ENCODE measurements at places on chromosomes 4 and X.

GRCh38 chrX:68746988-68747387 lies 81.8 kb upstream of the EFNB1 start:
- no peak for DNase-seq

DNA sequence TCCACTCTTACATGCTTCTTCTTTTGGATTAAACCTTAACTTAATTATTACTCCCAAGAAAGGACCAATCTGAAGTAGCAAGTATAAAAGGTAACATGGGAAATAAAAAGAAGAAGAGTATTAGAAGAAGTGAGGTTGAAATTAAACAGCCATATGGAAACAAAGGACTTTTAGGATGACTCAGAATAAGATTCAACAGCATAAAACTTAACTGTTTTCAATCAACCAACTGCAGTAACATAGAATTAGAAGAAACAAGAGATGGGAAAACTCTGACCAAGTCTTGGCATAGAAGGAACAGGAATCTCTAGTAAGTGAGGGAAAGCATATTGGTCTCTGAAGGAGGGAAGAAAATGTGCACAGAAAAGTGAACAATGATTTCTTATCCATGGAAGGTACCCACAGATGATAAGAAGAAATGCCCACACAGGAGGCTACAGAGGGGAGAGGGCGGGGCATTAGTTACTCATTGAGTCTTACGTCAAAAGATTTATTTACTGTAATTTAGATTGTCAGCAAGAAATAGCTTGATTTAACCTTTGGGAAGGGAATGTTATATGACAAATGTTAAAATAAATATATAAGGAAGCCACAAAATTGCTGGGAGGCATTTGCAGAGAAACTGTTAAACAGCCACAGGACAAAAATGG lies 177.3 kb downstream of the BANK1 start:
- no peak for DNase-seq

DNA sequence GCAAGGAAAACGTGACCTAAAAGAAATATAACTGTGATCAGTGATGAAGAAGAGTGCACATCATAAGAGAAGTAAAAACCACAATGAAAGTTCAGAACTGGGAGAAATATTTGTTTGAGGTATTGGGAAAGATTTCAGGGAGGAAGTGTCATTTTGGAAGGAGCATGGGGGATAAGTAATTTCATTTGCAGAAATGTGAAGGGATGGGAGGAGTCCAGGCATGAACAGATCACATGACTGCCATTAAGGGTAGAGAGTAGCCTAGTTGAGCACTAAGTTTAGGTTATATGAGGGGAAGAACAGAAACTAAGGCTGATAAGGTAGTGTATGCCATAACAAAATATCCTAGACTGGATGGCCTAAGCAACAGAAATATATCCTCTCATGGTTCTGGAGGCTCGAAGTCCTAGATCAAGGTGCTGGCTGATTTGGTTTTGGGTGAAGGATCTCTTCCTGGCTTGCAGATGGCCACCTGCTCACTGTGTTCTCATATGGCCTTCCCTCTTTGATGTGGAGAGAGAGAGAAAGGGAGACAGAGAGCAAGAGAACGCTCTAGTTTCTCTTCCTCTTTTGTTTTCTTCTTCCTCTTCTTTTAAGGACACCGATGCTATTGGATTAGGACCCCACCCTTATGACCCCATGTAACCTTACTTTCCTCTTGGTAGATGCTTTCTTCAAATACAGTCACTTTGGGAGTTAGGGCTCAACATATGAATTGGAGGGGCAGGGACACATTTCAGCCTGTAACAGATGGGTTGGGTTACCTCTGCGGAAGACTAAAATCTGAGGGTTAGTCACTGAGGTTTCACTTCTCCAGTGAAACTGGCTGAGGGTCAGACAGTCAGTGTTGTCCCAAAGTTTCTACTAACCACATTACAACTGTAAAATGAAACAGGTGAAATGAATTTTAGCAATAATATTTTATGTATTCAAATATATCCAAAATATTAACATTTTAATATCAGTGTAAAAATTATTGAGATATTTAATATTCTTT lies 77.9 kb downstream of the EGF start:
- DNase-seq, result no peak

- no peak for DNase-seq
These were observed 806.0 kb downstream of the ADGRL3 start for GRCh38 chr4:62006108-62006507.

DNA sequence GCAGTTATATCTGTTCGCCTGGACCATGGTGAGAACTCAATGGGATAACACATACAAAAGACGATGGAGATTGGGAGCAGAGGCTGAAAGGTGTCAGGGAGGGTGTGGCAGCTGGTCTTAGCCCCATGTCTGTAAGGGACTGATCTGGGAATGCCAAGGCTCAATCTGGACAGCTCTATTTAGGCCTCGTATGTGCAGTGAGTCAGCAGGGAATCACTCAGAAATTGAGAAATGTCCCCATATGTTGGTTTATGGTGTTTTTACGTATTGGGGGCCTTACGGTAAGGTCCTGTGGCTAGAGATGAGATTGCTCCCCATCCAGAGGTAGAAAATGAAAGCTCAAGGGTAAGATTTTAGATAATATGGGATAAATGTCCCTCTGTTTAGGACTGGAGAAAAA lies 71.4 kb upstream of the TTC29 start:
- DNase-seq, result no peak

GRCh38 chr4:104015680-104016079 lies 295.9 kb upstream of the TACR3 start:
- DNase-seq, result no peak

GRCh38 chr4:40000711-40001110 lies 23.0 kb upstream of the PDS5A start:
- DNase-seq, result no peak

DNA sequence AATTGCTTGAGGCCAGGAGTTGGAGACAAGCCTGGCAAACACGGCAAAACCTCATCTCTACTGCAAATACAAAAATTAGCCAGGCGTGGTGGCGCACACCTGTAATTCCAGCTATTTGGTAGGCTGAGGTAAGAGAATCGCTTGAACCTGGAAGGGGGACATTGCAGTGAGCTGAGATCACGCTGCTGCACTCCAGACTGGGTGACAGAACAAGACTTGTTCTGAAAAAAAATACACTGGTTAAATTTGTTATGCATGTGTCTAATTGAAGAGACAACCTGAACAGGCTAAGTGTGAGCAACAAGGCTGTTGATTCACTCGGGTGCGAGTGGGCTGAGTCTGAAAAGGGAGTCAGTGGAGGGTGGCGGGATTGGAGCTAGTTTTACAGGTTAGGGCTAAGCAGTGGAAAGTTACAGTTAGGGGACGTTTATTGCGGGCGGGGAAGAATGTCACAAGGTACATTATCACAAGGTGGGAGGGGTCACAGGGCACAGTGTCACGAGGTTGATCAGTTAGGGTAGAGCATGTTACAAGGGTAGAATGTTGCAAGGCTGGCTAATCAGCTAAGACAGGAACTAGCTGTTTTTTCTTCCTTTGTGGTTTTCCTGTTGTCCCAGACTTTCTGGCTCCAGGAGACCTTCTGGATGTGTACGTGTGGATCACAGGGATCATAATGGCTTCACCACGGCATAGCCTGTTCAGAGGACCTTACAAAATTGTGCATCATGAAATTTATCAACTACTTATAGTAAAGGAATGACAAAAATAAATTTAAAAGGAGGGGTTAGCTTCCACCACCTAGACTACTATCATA lies 115.8 kb downstream of the NAA11 start:
- DNase-seq, result no peak

- DNase-seq, result no peak
These were observed 27.7 kb downstream of the NHSL2 start for GRCh38 chrX:71938371-71938770.

GRCh38 chr4:42615131-42615763 lies 41.7 kb downstream of the ATP8A1 start:
- no peak for DNase-seq

DNA sequence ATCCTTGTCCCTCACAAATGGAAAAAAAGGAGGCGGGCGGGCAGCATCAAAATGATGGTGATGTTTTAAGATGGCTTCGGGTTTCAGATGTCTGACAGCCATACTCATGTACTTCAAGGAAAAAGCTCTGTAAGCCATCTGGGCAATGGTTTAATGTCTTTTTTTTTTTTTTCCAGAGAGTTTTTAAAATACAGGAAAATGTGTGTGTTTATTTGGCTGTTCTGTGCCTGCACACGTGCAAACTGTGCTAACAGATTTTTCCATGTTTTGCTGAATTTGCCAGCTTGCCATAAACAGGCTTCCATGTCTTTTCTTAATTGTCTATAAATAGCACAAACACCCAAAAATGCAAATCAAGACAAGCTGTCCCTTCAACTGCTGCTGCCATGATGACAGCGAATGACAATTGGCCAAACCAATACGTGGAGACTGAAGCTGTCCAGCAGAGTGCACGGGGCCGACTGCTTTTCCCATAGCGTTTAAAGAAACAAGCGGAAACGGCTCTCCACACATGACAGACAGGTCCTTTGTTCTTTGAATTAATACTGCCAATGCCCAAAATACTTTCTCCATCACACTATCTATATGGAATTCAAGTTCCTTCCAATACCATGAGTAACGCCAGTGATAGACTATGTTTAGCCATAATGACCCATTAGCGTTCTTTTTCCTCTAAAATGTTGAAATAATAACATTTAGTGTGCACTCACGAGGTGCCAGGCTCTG lies 35.7 kb downstream of the AFAP1 start:
- DNase-seq, result no peak

DNA sequence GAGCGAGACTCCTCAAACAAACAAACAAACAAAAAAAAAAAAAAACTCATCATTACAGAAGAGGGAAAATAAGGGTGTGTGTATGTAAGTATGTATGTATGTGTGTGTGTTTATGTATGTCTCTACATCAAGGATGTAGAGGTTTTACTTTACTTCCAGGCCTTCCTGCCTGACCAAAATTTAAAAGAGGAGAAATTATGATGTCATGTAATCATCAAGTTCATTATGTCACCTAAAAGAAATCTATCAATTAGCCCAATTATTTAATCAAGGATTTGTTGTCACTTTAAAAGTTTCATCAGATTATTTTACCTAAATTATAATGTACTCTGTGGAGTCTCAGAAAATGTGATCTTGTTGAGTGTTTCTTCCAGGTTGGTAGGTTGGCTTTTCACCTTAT lies 21.6 kb downstream of the GUCY1A1 start:
- no peak for DNase-seq

DNA sequence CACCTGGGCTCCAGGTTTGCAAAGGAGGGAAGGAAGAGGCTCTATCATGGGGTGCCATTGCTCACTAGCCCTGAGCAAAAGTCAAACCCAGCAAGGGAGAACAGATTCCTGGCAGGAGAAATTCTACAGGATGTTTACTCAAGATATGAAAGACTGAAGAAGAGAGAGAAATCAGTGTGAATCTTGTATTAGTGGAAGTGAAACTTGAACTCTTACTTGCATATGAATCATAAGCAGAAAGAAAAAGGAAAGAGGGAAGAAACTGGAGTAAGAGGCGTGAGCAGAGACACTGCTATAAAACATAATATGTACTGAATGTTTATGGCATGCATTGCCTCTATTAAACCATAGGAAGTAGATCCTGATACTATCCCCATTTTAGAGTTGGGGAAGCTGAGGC lies 60.9 kb downstream of the C4orf46 start:
- no peak for DNase-seq

DNA sequence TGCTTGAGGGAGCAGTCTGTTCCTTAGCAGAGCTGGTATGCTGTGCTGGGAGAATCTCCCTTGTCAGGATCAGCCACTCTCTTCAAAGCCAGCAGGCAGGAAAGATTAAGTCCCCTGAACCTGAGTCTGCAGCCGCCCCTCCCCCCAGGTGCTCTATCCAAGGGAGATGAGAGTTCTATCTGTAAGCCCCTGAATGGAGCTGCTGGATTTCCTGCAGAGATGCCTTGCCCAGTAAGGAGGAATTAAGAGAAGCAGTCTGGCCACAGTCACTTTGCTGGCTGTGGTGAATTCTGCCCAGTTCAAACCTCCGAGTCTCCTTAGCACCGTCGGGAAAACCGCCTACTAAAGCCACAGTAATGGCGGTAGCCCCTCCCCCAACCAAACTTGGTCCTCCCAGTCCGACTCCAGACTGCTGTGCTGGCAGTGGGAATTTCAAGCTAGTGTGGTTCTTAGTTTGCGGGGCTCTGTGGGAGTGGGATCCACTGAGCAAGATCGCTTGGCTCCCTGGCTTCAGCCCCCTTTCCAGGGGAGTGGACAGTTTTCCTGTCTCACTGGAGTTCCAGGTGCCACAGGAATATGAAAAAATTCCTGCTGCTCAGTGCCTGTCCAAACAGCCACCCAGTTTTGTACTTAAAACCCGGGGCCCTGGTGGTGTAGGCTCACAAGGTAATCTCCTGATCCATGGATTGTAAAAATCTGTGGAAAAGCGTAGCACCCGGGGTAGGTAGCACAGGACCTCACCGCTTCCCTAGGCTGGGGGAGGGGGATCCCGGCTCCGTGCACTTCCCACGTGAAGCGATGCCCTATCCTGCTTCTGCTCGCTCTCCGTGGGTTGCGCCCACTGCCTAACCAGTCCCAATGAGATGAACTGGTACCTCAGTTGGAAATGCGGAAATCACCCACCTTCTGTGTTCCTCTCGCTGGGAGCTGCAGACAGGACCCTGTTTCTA lies 38.0 kb downstream of the RAB28 start:
- DNase-seq, result no peak

GRCh38 chr4:81651243-81651899 lies 179.7 kb upstream of the RASGEF1B start:
- DNase-seq, result peak; percentile 27

DNA sequence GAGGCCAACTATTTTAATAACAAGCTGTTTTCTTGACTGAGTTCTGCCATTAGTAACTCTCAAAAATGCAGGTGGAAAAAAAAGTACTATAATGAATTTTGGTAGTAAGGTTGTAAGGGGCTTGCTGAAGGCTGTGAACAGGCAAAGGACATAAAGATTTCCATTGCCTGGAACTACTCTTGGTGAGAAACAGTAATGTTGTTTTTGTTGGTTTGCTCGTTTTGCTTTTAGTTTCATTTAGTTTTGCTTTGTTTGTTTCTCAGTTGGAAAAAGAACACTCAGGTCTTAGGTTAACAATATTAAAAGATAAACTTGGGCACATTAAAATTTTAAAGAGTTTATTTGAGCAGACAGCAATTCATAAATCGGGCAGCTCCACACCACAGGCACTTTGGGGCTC lies 824.5 kb upstream of the HTR2C start:
- no peak for DNase-seq

DNA sequence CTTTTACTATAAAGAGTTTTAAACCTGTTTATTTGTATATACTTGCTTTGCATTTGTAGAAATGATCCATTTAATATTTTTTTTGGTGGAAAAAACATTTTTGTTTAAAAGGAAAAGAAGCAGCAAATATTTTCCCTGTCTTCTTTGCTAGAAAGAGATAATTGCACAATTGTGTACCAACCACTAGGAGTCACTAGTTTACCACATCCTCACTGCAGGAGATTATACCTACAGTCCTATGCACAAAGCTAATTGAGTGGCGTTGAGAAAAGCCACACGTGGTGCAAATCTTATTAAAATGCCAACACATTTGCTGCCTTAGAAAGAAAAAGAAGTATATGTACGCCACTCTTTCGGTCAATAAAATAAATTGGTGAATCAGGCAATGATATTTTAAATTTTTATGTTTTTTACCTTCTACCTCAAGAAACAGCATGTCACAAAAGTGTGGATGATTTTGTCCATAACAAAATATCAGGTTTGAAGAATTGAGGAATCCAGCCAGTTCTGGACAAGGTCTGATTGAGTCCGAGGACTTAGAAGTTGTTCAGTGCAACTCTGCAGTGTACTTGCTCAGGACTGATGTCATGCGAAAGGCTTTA lies 102.9 kb downstream of the GRXCR1 start:
- DNase-seq, result no peak

- DNase-seq, result no peak
These were observed 46.6 kb downstream of the TENM3 start for GRCh38 chr4:182289809-182290208.
